MV-4-11 (cell line): ENCODE measurements at places on chromosomes 4 and X.

DNA sequence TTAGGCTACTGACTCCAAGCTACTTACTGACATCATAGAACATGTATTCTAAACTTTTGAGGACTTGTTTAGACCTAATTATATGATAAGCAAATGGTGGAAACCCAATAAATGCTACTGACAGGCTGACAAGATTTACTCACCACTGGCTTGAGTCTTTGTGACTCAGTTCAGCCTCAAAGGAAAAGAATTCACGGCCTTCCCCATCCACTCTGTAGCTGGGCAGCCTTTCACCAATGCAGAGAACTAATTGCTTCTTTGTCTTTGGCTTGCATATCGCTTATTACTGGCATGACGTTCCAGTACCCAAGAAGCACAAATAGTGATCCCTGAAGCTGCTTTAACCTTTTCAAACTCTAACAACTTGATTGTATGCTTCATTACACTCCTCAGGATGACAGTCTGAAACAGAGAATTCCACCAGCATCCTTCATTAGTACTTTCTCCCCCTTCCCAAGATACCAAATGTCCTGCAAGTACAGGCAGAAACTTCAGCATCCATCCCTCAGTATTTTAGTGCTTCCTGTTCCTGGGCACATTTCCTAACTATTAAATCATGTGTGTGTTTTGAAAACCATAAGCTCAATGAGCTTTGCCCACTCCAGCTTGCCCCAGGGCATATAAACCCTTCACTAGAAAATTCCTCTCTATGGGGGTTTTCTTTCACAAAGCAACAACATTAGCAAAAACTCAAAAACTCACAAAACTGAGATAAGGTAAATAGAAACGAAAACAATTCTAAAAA is 298.1 kb upstream of the SLC7A11 start:
- no peak for DNase-seq

- DNase-seq = peak; percentile 81
Measured at GRCh38 chr4:38804654-38805295, at the start of gene TLR1. Gene TLR1 (minus strand): TSS chr4:38804791. CDS start chr4:38798831, 5,960 bp downstream.

DNA sequence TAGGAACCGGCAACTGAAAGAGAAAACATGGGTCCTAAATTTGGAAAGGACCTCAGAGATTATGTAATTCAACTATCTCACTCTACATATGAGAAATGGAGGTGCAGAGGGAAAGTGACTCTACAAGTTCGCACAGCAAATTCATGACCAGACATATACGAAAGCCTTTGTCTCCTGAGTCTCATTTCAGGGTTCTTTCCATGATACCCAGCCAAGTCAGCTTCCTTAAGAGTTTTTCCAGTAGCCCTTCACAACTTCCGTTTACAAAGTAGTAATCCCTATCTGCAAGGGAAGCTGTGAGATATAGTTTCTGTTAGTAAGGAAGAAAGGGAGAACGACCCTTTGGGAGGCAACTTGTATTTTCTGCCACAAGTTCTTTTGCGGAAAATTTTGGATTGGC is 110.6 kb downstream of the TEX13A start:
- no peak for DNase-seq

DNA sequence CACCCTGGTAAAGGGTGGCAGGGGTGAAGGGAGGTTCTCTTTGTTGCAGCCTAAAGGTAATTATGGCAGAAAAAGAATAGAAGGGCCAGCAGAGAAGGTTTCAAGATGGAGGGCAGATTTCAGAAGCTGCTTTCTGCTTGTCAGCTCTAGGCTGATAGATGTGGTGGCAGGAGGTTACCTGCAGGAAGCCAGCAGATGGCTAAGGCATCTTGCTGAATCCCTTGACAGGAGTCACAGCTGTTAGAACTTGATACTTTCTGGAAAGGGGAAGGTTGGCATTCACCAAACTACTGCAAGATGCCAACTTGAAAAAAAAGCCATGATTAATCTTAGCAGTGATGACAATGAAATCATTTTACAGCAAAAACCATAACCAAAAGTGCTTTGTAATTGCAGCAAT is 69.5 kb upstream of the CBLL2 start:
- no peak for DNase-seq
